Kidney (tissue), 22 donors: ENCODE measurements at places on chromosomes 11 and 22.

DNA sequence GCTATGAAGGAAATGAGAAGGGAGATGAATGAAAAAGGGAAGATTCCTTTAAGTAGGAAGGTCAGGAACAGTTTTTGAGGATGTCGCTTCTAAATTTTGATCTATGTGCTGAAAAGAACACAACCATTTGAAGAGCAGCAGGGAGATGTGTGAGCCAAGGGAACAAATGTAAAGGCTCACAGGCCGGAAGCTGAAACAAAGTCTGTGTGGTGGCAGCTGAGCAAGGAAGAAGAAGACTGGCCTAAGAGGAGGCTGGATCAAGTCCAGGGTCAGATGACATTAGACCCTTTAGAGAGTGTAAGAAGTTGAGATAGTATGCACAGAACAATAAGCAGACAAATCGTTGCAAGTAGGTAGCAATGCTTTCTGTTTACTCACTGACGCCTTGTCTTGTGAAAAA is 1631.4 kb upstream of the TENM4 start:
- DNase-seq, result no peak

GRCh38 chr22:42470366-42471082 is 38.3 kb upstream of the NFAM1 start:
- DNase-seq, result peak; percentile 58

- no peak for DNase-seq
These were observed 96.7 kb downstream of the ABTB2 start for GRCh38 chr11:34261095-34261494.

DNA sequence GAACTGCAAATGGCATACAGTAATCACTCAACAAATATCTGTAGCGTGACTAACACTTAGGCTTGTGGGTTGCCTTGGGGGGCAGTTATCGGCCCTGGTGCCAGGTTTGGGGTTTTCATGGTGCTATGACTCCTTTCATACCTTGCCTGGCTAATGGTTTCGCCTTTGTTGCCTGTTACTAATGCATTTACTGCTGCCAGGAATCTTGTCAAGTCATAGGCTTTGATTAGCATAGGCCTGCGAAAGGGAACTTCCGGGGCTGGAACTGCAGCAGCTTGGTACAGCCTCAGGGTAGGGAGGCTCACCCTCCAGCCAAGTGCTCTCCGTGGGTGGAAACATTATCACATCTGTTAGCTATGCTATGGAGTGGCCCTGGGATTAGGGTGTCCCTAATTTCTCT is 13.2 kb downstream of the SLC25A18 start:
- no peak for DNase-seq

DNA sequence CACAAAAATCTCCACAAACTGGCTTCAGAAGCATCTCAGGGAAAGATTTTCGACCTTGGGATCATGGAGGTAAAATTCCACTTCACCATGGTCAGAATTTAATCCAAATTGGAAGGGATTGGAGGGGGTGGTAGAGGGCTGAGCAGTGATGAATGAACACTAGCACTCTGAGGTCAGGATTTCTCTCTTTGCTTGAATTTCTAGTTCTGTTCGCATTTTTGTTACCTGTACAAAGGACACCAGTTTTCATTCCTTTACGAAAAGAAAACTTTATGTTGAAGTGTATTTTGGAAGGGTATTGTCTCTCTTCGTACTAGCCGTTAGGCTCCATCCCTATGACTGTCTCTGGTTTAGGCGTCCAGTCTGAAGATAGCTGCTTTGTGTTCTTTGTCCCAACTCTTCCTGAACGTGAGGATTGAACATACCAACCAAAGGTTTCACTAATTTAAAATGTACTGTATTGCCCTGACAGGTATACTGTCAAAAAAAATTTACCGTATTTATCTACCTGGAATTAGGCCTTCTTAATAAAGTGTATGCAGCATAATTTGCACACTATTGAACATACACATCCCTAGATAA is 772 bp downstream of the GRAP2 start:
- DNase-seq, result no peak

- no peak for DNase-seq
These were observed 3.2 kb downstream of the PPIL2 start for GRCh38 chr22:21669026-21669425.

GRCh38 chr22:19989725-19990067 is 26.9 kb downstream of the ARVCF start:
- no peak for DNase-seq

- DNase-seq, result no peak
These were observed 27.0 kb downstream of the KMT5B start for GRCh38 chr11:68186061-68186460.

GRCh38 chr22:47486569-47487312 is 724.3 kb downstream of the TBC1D22A start:
- no peak for DNase-seq

DNA sequence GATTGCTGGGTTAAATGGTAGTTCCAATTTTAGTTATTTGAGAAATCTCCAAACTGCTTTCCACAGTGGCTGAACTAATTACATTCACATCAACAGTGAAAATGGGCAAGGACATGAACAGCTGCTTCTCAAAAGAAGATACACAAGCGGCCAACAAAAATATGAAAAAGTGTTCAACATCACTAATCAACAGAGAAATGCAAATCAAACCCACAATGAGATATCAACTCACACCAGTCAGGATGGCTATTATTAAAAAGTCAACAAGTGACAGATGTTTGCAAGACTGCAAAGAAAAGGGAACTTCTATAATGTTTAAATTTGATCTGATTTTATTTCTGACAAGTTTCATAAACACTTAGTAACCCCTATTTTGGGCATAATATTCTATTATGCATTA is 537.5 kb downstream of the DLG2 start:
- no peak for DNase-seq

- no peak for DNase-seq
These were observed 10.1 kb downstream of the ACO2 start for GRCh38 chr22:41478891-41479521.

DNA sequence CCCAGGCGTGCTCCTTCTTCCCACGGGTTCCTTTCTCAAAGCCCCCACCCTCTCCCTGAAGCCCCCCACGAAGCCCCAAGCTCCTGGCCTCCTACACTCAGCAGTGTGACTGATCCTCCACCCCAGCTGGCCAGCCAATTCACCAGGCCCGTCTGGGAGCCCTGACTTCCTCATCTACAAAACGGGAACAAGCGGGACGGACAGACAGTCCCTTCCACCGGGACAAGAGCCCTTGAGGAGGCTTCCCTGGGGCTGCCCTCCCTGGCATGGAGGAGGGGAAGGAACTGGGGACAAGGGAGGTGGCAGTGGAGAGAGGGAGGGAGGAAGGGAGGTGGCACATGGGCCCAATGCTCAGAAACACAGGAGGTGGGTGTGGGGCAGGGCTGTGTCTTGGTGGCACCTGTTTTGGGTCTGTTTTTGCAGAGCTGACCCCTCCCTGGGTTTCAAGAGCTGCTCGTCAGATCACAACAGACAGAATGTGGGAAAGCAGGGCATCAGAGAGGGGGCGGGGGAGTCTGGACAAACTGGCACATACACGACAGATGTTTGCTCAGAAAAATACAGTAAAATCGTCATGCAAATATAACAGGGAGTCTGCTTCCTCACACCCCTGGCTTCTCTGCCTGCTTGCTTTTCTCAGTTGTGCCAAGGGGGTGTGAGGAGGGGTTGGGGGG is 56.8 kb downstream of the ELFN2 start:
- DNase-seq, result no peak

GRCh38 chr11:132655187-132655855 is 877.0 kb downstream of the OPCML start:
- no peak for DNase-seq

DNA sequence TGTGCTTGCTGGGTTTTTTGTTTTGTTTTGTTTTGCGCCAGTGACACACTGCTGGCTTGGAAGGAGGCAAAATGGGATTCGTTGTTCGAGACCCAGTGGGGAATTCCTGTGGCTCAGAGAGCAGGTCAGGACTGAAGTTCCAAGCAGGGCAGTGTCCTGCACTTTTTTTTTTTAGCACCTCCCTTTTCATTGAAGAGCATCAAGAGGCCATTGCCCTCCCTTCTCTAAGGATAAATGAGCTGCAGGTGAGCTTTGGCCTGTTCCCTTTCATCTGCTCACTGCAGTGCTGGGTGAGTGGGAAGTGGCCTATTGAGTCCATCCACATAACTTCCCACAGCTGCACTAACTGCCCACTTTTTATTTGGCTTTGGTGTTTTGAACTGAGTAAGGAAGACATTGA is 87.8 kb downstream of the ARHGAP42 start:
- no peak for DNase-seq

DNA sequence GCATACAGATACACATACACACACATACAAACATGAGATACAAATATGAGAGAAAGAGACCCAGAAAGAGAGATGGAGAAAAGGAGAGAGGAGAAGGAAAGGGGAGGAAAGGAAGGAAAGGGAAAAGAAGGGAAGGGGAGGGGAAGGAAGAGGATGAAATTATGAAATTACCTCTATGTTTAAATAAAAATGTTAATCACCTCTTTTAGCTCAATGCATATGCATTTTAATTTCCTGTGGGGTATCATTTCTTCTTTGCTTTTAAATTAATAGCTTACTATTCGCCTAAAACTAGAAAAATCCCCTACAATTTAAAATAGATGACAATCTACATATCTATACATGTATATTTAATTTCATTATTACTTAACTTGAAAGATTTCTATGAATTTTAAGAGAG is 958.0 kb upstream of the CNTN5 start:
- no peak for DNase-seq

DNA sequence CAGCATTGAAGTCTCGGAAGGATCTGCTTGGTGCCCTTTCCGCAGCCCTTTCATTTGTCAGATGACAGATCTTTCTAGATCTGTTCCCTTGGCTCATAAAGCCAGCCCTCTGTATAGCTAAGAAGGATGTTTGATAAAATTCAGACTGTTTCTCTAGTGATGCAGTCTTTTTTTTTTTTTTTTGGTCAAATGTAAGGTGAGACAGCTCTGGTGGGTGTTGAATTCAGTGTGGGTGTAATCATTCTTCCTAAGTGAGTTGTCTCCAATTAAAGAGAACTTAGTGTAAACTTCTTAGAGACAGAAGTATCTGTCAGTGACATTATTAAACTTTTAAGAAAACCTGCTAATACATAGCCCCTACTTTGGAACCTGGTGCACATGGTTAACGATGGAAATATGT is 53.3 kb downstream of the AAMDC start:
- no peak for DNase-seq

DNA sequence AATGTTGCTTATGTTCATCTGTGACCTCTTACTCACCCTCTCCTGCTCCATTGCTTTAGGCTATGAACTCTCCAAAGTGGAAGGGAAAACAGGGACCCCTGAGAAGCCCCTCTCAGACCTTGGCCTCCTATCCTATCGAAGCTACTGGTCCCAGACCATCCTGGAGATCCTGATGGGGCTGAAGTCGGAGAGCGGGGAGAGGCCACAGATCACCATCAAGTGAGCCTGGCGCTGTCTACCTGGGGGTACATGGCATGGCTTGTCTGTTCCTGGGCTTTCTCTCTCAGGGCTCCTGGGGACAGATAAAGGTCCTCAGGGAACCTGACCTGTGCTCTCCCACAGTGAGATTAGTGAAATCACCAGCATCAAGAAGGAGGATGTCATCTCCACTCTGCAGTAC is 2.1 kb downstream of the RNASEH2C start:
- DNase-seq, result no peak

GRCh38 chr11:12223771-12224536 is 113.6 kb downstream of the MICAL2 start:
- DNase-seq, result no peak
